ENCODE measurements at places on chromosomes 3 and 15.

DNA sequence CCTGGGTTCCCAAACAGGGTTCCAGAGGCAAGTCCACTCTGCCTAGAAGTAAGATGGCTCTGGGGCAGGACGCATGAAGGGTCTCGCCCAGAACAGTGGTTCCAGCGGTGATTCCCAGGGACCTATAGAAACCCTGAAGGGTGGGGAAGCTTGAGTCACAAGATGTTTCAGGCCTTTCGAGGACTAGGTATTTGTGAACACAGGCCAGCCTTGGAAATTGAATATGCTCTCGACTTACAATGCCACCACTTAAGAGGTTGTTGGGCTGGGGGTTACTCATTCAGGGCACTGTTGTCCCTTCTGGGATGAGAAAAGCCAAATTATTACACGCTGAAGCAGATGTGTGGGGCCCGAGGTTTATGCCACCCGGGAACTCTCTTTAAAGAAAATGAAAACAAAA is 152.0 kb downstream of the TJP1 start:
- DNase-seq = no peak

DNA sequence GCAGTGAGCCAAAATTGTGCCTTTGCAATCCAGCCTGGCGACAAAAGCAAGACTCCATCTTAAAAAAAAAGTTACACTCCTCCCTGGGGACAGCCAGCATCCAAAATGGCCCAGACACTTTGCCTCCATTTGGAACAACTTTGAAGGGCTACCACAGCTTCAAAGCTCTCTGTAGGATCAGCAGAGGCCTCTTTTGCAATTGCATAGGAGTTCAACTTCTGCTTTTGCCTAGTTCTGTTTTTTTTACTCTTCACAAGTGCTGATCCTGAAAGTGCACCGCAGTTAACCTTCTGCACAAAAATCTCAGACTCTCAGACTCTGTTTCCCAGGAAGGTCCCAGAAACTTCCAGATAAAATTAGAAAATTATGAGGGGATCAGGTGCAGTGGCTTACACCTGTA is 25.2 kb upstream of the SLC4A7 start:
- DNase-seq = no peak

GRCh38 chr3:11099306-11099705 is 55.0 kb upstream of the HRH1 start:
- DNase-seq = no peak

DNA sequence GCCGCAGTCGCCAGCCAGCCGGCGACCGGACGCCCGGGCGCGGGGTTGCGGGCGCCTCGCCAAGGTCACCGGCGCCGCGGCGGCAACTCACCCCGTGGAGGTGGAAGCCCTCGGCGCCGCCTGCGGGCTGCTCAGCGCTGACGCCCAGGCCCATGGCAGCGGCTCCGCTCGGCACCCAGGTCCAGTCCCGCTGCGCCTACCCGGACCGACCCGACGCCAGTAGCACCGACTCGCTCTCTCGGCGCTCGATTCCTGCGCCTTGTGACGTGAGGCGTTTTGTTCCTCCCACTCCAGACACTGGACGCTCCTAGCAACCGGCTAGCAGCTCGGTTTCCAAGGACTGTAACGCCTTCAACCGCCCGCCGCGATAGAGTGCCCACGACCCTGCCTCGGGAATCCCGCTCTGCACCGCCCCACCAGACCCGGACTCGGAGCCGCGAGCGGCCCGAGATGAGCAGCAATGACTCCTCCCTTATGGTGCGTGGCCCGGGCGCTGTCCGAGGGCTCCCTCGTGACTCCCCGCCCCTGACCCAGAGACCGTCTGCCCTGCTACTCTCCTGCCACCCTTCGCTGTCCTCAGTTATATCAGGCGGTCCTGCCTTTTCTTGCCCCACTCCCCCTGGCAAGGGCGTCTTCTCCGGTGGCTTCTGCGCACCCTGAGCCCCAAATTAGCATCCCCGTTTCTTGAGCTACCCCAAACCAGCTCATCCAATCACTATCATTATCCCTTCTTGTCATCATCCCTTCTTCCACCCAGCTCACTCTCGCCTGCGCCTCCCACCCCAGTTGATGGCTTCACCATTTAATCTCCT is at the start of the genes GORASP1 and TTC21A:
Gene GORASP1, minus strand, starts transcription at position 240 of the 812 bp plus-strand sequence. Its CDS starts 86 bp downstream, at position 154.
Gene TTC21A, plus strand, starts transcription at position 293 of the 812 bp plus-strand sequence. Its CDS starts 158 bp downstream, at position 451.
- DNase-seq = peak; percentile 34

DNA sequence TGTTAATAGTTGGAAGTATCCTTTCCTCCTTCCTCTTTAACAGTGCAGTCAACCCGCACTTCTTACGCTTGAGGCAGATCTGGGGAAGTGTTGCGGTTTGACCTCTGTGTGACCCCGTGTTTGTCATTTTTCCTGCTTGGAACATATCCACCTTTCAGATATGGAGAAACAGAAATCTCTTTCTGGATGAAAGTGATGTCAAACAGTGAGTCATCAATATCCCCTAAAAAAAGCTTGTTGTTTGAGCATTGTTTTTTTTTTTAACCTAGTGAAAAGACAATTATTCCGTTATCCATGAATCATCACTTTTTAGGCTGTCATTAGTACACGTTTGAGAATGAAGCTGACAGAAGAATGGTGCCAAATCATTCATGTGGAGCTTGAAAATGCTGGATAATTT is 293.7 kb downstream of the ARPP21 start:
- DNase-seq = no peak

GRCh38 chr3:128068156-128068620 is 16.0 kb downstream of the SEC61A1 start:
- DNase-seq = no peak

- DNase-seq = no peak
These were observed 35.8 kb upstream of the HERC1 start for GRCh38 chr15:63869371-63870042.

DNA sequence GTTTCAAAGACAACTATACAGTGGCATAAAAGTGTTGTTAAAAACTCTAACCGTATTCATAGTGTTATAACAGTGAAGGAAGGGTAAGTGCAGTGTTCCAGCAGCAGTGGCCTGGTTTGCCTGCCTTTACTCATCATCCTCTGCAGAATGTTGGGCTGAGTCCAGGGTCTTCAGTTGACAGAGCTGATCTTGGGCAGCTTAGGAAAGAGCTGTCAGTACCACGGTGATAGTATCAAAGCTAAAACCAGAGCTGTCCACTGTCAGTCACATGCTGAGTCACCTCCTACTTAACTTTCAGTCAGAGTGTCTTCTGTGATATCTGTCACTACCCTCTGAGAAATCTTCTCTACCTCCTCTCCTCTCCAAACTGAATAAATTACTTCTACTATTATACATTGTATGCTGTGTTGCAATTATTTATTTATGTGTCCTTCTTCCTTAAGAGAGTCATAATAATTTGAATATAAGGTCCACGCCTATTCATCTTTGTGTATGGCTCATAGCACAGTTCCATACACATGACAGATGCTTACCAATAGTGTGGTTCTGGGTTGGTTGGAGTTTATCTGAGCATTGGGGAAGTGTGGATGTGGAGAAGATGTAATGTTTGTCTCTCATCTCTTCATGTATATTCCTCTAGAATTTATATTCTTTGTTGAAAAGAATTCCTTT is 242.1 kb downstream of the ZIC1 start:
- no peak for DNase-seq

DNA sequence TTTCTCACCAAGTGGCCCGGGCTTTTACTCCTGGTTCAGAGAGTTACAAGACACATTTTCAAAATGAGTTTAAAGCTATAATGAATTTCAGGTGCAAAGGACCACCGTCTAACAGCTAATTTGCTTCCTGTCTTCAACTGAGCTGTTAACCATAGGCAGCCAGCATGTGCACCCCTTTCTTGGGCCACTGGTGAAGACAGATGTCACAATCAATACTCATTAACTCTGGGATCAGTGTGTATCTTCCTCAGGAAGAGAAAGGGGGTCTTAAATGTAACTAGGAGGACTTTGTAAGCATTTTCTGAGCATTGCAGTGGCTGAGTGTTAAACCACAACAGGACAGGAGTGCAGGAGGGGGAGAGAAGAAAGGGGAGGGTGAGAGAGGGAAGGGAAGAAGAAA is 750.7 kb upstream of the CFAP20DC start:
- no peak for DNase-seq

GRCh38 chr3:149647285-149647684 is 10.5 kb downstream of the WWTR1 start:
- no peak for DNase-seq

DNA sequence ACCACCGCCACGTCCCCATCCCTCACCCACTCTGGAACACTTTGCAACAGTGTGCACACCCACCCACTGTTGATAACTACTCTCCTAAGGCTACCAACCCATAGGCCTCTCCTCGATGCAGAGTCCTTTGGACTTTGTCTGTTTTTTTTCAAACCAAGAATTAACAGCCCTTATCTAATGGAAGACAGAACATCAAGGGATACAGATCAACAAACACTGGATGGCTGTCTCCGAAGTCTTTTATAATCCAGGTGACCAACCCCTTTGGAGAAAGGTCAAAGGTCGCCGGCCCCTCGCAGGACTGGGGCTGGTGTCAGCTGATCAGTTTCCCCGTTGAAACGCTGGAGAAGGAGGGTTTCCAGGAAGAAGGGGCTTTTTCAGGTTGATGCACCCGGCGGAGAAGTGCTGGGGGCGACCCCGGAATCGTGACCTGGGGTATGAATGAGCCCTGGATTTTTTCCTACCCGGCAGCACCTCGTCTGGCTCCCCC is 532 bp downstream of the B4GALT4 start:
- no peak for DNase-seq

GRCh38 chr3:13054341-13055285 is 18.6 kb downstream of the IQSEC1 start:
- DNase-seq = no peak

DNA sequence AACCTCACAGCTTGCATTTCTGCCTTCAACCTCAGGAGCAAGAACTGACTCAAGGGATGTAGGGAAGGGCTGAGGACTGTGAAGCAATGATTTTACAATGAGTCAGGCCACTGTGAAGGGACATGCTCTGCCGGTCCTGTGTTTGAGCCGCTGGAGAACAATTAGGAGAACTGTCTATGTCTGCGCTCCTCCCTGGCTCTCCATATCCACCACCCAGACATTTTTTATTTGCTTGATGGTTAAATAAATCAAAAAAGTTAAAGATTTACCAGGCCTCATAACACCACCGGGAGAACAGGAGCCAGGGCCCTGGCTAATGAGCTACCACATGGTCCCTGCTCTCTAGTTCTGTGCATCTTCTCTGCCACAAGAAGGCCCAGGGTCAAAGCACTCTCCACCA is 29.6 kb downstream of the SEC61A1 start:
- no peak for DNase-seq

GRCh38 chr3:156434921-156435320 is 120.0 kb downstream of the SSR3 start:
- no peak for DNase-seq

- DNase-seq = no peak
These were observed 4.3 kb downstream of the ARHGEF26 start for GRCh38 chr3:154125378-154126030.

- no peak for DNase-seq
These were observed 38.3 kb upstream of the AGBL1 start for GRCh38 chr15:86041399-86041798.

- no peak for DNase-seq
These were observed 495.3 kb upstream of the RASGRP1 start for GRCh38 chr15:39059917-39060316.

DNA sequence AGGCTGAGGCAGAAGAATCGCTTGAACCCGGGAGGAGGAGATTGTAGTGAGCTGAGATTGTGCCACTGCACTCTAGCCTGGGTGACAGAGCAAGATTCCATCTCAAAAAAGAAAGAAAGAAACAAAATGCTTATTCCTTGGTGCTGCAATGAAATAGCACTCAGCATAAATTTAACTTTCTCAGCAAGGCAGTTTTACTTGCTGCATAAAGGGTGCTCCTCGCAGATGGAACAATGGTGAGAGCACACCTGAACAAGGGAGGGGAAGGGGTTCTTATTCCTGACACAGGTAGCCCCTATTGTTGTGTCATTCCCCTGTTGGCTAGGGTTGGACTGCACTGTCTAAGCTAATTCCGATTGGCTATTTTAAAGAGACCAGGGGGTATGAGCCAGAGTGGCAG is 17.1 kb downstream of the PAK2 start:
- no peak for DNase-seq

GRCh38 chr3:41207355-41207754 is 8.1 kb downstream of the CTNNB1 start:
- DNase-seq = no peak

DNA sequence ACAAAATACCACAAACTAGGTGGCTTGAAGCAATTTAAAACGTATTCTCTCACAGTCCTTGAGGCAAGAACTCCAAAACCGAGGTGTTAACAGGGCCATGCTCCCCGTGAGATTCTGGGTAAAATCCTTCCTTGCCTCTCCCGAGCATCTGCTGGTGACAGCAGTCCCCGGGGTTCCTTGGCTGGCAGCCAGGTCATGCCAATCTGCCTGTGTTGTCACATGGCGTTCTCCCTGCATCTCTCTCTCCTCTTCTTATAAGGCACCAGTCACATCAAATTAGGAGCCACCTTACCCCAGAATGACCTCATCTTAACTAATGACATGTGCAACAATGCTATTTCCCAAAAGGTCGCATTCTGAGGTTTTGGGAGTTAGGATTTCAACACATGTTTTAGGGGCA is 26.3 kb upstream of the LRRN1 start:
- no peak for DNase-seq

GRCh38 chr3:115248274-115248673 is 101.2 kb upstream of the ZBTB20 start:
- DNase-seq = no peak

- DNase-seq = no peak
These were observed 14.3 kb downstream of the AKAP13 start for GRCh38 chr15:85394554-85395333.

- no peak for DNase-seq
These were observed 17.9 kb downstream of the LPP start for GRCh38 chr3:188171682-188172467.

DNA sequence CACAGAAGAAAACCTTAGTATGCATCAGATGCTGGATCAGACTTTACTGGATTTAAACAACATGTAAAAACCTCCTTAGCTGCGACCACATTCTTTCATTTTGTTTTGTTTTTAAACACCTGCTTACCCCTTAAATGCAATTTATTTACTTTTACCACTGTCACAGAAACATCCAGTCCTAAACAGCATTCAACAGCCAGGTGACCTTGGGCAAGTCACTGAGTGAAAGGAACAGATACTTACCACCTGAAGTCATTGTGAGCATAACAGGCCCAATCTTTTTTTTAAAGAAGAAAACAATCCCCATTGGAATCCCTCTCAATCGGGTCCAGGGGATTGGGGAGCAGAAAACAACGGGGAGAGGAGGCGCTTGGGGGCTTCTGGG is 390 bp downstream of the STARD5 start:
- no peak for DNase-seq

GRCh38 chr3:116749388-116749787 is 39.8 kb downstream of the TUSC7 start:
- DNase-seq = no peak

- no peak for DNase-seq
These were observed 27.6 kb downstream of the SLC9A9 start for GRCh38 chr3:143820466-143821221.

- DNase-seq = no peak
These were observed 534.9 kb upstream of the ARRDC4 start for GRCh38 chr15:97425596-97425995.

All from activated CD8-positive, alpha-beta memory T cell treated with anti-CD3 and anti-CD28 coated beads for 4 hours (primary cell).